CD4-positive, alpha-beta T cell treated with Interleukin-4 for 4 hours (primary cell): ENCODE measurements at places on chromosomes 16 and 17.

GRCh38 chr17:36923814-36924221 lies 13.5 kb upstream of the LHX1 start:
- no peak for DNase-seq

- DNase-seq = no peak
Measured at GRCh38 chr17:72590382-72590781, 469.6 kb downstream of the SOX9 start.

DNA sequence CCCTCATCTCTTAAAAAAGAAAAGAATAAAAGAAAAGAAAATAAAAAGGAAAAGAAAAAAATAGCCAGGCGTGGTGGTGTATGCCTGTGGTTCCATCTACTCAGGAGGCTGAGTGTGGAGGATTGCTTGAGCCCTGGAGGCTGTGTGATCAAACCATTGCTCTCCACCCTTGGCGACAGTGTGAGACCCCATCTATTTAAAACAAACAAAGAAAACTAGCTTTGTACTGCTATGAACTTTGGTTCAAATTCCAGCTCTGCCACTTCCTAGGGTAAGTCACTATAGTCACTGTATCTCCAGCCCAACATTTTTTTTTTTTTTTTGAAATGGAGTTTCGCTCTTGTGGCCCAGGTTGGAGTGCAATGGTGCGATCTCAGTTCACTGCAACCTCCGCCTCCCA lies 4.2 kb downstream of the CTF1 start:
- no peak for DNase-seq

DNA sequence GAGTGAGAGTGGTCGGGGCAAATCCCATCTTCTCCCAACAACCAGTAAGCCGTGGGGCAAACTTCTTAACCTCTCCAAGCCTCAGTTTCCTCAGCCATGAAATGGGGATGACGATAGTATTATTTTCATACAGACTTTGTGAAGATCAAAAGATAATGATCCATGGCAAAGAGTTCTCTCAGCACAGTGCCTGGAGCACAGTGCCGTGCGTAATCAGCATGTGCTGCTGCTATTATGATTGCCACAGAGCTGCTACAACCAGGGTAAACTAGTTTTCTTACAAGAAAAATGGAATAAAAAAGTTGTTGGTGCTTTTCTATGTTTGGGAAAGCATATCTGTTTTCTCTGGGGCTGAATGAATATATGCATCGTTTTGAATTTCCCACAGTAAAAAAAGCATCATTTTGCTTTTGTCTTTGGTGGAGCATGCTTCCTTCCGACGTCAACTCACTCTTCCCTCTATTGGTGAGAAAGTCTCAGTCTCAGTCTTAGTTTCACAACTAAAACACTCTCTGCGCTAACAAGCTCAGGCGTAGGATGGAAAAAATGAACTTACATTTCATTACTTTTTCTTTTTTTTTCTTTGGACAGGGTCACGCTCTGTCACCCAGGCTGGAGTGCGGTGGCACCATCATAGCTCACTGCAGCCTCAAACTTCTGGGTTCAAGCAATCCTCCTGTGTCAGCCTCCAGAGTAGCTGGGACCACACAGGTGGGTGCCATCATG lies 37.2 kb downstream of the CDK5R1 start:
- peak; percentile 58 for DNase-seq

DNA sequence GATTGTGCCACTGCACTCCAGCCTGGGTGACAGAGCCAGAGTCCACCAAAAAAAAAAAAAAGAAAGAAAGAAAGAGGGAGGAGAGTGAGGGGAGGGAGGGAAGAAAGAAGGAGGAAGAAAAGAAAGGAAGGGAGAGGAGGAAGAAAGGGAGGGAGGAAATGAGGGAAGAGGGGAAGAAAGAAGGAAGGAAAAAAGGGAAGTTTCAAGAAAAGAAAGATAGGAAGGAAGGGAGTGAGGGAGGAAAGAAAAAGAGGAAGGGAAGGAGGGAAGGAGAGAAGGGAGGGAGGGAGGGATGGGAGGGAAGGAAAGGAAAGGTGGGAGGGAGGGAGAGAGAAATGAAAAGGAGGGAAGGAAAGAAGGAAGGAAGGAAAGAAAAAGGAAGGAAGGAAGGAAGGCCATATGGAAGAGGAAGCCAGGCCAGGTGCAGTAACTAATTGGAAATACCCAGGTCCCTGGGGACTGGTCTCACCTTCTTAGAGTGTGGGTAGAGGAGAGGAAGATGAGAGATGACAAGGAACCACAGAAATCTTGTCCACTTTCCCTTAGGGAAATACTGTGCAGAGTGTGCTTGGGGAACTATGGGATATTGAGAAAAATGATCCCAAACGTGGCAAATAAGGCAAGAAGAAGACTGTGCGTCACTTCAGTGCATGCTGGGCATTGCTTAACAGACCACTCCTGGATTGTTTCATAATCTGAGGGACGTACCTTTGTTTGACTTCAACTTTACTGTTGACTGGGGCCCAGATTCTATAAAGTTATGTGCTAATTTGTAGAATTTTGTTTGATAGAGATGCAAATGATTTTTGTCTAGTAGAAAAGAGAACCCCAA lies 15.1 kb upstream of the CSNK2A2 start:
- DNase-seq = no peak

DNA sequence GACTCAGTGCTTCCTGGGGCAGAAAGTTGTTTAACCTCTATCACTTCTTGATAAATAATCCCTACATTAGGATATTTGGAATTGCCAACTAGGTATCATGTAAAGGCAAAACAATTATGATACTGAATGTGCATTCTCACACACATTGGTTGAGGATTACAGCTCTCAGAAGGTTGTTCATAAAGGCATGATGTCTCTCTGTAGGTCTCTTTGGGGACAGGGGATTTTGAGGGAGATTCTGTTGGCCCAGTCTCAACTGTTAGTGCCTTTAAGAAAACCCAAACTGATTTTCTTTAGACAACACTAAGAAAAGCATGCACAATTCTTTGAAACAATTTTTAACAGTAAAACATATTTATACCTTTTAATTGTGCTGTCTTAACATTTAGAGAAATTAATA lies 56.5 kb downstream of the GNAO1 start:
- no peak for DNase-seq

GRCh38 chr17:78448356-78448993 lies 70.0 kb downstream of the PGS1 start:
- no peak for DNase-seq

DNA sequence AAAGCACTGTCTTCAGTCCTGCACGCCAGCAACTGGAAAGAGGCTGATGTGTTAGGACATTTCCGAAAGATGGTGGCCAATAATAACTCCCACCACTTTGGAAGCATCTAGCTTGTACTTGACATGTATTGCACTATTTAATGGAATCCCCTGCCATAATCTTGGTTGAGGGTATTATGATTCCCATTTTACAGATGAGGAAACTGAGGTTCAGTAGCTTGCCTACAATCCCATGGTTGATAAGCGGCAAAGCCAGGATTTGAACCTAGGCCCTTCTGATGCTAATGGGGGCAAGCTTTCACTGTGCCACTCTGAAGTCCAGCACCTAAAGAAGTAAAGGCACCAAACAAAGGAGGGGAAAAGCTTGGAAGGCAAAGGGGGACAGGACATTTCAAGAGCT lies 8.0 kb downstream of the CACNG5 start:
- no peak for DNase-seq

- DNase-seq = no peak
Measured at GRCh38 chr16:78446992-78447563, 347.6 kb downstream of the WWOX start.

- no peak for DNase-seq
Measured at GRCh38 chr16:2082171-2082982, 34.6 kb downstream of the TSC2 start.

DNA sequence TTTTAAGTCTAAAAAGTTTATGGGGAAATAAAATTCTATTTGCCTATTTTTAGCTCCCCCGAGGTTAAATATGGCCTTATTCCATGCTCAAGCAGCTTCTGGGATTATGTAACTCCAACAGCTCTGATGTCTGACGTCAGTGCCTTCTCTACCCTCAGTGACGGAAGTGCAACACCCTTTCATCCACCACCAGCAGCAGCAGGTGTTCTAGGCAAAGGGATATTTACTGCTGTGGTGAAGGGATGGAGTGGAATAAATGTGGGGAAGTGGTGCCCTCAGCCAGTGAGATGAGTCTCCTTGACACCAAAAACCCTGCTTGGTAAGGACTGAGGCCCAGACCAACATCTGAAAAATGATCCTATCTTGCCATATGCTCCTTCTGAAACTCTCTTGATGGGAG lies 247.4 kb downstream of the SHISA9 start:
- no peak for DNase-seq

DNA sequence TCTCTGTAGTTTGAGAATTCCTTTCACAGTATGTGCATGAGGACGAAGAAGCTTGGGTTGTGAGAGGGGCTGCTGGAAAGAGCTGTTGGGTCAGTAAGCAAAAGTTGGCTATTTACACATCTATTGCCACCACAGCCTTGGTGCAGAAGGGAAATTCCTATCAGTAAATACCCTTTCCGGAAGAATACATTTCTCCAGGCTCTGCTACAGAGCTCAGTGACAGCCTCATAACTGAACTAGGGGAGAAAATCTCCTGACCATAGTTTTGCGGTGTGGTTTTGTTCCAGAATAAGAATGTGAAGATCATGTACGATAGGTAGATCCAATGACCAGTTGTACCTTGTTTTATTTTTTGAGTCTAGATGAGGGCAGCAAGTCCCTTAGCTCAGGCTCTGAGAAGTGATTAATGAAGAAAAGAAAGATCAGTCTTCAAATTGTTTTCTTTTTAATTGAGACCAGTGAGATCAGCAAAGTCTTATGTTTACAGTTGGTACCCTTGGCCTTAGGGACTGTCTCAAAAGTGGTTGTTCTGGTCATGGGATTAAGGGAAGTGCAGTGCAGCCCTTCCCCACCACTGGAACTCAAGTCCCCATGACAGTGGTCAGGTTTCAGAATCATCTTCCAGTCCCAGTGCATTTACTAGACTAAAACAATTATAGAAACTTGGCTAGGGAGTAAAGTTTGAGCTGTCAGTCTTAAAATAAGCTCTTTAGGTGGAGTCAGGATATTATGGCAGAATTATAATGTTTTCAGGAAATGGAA lies 123.5 kb downstream of the PHKB start:
- no peak for DNase-seq

GRCh38 chr16:29198731-29199521 lies 207.6 kb downstream of the NPIPB11 start:
- no peak for DNase-seq

- no peak for DNase-seq
Measured at GRCh38 chr17:78344666-78345065, 15.2 kb downstream of the SOCS3 start.
